ENCODE measurements at places on chromosomes 6 and 20. TPM values are rescaled to one million over a fixed set of nuclear protein-coding genes. Genes with fewer than 3 reads are reported as not detected.
A peak's percentile ranks its signal among the peaks of the same experiment; 100 is the strongest.

The GNRH2 gene
- not detected for total RNA-seq

DNA sequence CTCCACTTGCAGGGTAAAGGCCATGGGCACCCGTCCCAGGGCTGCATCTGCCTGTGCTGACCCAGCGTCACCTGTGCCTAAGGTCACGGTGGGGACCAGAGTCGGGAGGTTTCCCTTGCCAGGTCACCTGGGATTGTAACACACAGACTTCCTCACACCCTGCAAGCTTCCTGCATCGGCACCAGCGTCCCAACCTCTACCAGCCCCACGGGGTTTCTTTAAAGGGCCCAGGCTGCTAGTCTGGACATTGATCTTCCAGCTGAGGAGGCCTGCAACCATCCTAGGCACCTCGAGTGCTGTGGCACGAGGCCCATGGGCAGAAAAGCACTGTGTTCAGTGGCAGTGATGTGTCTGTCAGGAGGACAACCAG is 12.6 kb downstream of the ACSS1 start:
- no peak for DNase-seq

The SPATS1 gene
- not detected for total RNA-seq

GRCh38 chr6:89299466-89299850 is 15.6 kb downstream of the GABRR2 start:
- peak; percentile 26 for DNase-seq

DNA sequence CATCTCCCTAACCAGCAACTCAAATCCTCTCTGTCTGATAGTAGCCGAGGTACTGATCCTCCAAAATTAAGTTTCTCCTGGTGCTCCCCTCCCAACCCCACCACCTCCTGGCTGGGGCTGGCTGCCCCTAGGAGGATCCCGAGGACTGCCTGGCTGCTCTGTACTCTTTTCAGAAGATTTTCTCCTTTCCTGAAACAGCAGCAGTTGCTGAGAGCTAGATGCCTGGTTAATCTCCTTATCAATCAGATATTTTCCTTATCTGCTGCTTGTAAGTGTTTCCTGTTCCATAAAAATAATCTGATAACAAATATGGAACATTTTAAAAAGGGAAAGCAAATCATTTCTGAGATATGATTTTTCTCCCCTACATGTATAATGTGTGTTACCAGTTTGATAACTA is 52.8 kb downstream of the ZMYND8 start:
- no peak for DNase-seq

DNA sequence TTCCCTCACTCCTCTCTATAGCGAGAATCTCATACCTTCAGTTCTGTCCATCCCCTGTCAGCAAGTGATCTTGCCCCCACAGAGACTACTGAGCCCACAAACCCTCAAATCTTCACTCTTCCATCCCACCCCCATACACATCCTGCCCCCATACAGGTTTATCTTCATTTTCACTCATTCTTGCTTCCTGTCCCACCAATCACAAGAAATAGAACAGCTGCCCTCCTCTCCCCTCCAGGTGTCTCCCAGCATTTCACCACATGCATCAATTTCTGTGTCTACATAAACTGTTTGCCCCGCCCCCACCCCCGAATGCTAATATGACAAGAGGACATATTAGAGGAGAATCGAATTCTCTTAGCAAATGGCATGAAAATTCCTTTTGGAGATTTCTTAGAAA is 54.9 kb upstream of the CARMIL1 start:
- DNase-seq: no peak

DNA sequence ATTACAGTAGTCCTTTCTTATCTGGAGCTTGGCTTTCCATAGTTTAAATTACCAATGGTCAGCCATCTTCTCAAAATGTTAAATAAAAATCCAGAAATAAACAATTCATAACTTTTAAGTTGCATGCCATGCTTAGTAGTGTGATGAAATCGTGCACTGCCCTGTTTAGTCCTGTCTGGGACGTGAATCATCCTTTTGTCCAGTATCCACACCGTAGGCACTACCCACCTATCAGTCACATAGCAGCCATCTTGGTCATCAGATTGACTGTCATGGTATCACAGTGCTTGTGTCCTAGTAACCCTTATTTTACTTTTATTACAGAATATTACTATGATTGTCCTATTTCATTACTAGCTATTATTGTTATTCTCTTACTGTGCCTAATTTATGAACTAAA is 924.1 kb downstream of the EYS start:
- no peak for DNase-seq

The STX7 gene
- 28.3 TPM for total RNA-seq

- peak; percentile 51 for DNase-seq
These were observed 9.4 kb downstream of the MDGA1 start for GRCh38 chr6:37688078-37688850.
